ENCODE measurements at places on chromosomes 3 and 15.
A peak's percentile ranks its signal among the peaks of the same experiment; 100 is the strongest.

- DNase-seq: no peak
Measured at GRCh38 chr15:31477301-31477700, 150.7 kb downstream of the KLF13 start.

DNA sequence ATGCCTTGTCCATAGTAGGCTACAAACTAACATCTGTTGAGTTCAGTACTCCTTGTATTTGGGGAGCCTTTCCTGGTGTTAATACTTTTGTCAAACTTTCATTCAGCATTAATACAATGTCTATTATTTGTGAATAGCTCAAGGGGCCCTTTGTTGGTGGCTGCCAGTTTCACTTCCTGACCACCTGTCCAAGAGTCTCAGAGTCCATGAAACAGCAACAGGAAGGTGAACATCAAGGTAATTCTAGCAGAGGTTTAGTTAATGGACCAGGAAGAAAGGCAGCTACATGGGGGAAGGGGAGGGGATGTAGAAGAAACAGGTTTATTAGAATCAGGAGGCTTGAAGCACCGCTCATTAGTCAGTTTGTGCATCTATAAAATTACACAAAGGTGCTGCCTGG lies 386.9 kb downstream of the PDCD6IP start:
- DNase-seq: no peak

DNA sequence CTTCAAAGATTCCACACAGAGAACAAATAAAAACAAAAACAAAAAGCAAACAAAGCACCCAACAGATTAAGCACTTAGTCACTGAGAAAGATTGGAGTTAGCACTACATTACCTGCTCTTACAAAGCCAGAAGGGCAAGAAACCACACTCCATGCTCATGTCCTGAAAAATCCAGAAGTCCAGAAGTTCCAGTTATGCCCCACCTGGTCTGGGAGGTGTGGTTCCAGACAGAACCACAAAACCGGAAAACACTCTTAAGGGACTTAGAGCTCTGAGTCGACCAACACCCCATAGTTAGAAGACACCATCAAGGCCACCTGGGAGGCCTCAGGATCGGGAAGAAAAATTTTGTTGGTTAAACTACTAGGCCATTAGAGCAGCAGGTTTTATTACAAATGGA lies 88.9 kb downstream of the TNIK start:
- DNase-seq: no peak

- DNase-seq: peak; percentile 84
Measured at GRCh38 chr3:9399746-9400145, 2.3 kb downstream of the SETD5 start.

DNA sequence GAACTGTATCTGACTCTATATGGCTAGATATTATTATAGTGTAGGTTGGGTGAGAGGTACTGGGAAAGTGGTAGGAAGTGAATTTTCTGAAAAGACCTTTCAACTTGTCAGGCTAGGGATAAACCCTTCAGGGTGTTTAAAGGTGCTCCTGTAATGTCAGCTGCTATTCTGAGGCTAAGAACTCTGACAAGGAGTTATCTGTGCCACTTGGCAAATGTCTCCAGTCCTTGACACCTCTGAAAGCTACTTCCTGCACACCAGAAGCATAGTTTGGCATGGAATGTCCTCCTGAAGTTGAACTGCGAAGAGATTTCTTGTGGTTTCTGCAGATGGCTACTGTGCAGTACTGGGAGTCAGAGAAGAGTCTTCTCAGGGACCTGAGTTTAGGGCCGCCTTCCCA lies 194.3 kb downstream of the CDIN1 start:
- no peak for DNase-seq

DNA sequence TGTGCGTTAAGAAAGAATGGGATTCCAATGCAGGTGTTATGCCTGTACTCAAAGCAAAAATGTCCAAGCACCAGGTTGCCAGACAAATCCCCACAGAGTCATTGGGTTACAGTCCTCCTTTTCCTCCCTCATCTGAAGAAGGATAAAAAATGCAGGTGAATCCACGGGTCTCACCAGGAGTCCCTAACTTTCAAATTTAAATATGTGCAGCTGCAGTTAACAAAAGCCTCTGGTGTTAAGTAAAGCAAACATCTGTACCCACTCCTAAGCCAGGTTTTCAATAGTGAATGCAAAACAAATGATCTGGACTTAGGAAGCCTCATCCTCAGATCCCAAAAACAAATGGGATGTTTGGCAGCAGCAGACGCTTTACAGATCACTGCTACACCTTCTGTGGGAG lies 70.4 kb upstream of the SETMAR start:
- DNase-seq: no peak

DNA sequence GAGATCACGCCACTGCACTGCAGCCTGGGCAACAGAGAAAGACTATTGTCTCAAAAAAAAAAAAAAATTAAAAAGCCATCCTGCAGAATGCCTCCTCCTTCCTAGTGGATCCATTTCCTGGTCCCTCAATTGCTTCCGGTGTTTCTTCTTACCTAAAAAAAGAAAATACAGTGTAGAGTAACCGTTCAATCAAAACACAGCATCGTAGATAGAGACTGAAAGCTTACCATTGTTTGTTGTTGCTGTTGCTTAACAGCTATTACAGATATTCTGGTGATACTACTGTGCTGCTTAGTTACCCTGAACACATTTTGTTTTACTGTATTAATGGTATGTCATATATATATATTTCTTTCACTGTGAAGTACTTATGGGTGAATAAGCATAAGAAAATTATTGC lies 105.5 kb upstream of the LRRFIP2 start:
- DNase-seq: no peak

GRCh38 chr3:74661672-74662071 lies 47.2 kb upstream of the CNTN3 start:
- DNase-seq: no peak

DNA sequence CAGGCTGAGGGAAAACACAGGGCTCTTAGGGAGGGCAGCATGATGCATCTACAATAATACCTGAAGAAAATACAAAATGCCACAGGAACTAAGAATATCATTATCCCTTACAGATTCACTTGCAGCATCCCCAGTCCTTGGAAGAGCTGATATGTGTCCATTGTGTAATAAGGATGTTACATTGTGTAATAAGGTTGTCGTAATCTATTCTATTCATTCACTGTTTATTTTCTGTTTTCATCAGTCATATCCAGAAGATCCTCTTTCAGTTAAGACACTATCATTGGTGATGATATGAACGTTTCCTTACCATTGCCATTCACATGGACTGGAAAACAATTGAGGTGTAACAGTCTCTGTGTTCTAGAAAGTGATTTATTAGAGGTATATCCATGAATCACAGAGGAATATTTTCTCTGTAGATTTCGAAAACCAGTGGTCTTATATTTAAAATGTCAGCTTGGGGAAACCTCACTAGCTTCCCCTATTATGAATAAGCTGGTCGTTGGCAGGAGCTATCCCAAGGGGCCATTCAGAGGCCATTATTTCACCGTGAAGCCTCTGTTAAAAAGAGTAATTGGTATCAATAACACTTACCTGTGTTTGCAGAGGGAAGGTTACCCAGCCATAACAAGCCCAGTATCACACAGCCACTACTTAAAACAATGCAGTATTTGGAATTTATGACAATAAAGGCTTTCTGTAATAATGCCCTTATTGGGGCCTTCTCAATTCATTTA lies 241.1 kb downstream of the ZNF385D start:
- peak; percentile 51 for DNase-seq

GRCh38 chr3:157436583-157437291 lies at the start of gene PTX3:
Gene PTX3 (plus strand): TSS chr3:157436850. CDS start chr3:157436934, 84 bp downstream.
- peak; percentile 83 for DNase-seq

DNA sequence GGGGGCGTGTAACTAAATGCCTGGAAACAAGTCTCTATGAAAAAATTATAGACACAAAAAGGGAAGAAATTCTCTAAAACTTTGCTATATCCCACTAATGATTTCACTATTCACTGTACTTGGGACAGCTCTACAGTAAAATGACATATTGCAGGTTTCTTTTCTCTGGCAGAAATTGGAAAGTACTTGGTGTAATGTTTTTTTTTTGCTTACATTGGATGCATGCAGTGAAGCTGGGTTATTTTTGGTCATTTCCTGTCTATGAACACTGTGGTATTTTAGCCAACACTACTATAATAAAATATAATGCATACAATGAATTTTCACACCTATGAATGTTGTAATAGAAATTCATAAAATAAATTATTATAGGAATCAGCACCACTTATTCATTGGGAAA lies 109.7 kb downstream of the LRRC49 start:
- no peak for DNase-seq

DNA sequence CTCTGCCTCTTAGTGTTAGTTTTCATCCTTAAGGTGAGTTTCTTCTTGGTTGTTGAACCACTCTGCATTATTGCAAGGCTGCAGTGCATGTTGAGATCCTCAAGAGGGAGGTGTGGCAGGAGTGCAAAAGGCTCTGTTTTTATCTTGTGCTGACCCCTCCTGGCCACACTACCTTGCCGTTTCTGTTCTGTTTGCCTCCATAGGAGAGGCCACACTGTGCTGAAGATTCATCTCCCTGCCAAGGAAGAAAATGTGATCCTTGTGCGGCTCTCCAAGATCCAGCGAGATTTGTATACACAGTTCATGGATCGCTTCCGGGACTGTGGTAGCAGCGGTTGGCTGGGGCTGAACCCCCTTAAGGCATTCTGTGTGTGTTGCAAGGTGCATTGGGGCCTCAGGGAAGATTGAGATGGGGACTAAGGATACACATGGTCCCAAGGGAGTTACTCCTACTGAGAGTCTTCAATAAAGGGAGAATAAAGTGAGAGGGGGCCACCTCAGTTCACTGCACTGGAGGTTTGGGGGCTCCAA lies 33.0 kb upstream of the TEX264 start:
- peak; percentile 72 for DNase-seq

- DNase-seq: no peak
Measured at GRCh38 chr15:43958861-43959330, 132.1 kb downstream of the WDR76 start.

DNA sequence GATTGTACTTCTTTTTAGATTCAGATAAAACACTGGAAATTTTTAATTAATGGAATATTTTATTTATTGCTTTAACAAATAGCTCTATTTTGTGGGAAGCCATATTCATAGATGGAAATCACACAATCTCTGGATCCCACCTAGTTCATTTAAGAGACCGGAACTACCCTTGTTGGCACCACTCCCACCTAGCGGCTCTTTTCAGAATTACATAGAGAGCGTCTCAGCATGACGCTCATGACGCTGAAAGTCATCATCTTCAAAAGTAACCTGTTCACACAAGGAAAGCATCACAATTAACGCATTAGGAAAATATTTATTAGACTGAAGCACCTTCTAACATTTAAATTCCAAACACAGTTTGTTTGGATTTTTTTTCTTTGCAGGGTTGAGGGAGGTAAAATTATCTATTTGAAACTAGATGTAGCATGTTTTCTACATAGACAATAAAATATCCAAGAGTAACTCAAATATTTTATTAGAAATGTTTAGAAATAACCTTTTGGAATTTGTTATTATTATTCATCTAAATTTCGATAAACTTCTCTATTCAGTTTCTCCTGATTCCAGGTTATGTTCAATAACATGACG lies 214.9 kb upstream of the ARRDC4 start:
- DNase-seq: peak; percentile 69

DNA sequence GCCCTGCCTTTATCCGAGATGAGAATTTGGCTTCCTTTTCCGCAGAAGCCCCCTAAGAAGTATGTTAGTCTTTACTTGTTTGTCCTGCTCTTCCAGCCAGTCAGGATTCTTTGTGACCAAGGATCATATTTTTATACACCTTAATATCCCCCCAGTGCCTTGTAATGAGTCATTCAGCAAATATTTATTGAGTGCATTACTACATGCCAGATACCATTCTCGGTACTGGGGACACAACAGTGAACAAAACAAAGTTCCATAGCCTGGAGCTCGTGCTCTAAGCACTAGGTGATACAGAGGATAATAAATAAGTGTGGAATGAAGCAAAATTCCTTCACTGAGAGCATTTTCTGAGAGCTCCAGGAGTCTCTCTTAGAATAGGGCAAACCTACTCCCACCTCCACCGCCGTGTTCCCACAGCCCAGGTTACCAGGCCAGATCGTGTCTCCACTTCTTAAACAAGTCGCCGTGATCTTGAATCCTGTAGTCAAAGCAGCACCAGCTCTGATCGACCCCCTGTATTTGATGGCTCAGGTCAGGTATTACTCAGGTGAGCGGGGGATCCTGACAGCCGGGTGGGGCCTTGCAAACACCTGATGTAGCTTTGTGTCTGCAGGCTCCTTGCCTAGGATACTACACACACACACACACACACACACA lies 18.5 kb downstream of the TTC21A start:
- DNase-seq: no peak

DNA sequence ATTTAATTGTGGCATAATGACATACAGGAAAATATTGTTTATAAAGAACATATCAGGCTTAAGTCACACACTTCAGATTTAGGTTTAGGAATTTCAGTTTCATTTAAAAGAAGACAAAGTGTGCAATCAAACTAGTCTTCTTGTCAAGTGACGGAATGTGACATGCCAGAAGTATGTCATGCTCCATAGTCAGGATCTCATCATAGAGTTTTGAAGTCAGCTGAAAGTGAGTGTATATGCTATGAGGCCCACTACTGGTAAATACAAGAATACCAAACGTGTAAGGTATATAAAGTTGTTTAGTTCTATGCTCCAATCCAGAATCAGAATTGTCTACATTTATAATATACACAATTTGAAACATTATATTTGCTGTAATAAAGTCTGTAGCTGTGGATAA lies 988.4 kb downstream of the TBL1XR1 start:
- DNase-seq: no peak

DNA sequence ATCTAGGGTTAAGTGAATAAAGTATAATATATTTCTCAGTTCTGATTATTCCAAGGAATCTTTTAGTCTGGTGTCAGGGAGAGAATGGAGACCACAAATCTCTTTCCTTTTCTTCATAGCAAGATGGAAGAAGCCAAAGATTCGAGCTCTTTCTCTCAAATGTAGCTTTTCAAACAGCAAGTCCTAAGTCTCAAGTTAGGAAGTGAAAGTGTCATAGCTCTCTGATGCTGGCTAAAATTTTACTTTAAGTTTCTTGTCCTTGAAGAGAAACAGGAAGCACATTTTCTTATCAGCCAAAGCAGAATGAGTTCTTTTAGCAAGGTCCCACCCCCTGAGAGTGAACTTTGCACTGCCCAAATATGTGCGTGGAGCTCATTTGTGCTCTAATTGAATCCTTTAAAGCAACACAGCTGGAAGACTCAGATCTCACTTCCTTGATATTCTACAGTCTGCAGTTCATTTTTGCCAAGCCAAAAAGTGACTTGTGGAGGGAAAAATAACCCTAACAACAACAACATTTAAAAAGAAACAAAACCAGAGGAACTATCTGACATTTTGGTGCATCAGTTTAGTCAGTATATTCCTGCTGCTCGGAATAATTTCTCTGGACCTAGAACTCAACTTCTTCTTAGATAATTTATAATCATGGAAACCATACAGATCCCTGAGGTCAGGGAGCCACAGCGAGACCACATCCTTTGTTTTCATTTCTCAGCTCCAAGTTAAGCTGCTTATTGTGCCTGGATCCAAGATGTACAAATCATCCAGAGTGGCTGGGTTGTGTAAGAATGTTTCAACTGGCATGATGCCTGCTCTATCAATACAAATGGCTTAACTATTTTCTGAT lies 238.7 kb upstream of the P2RY1 start:
- DNase-seq: peak; percentile 61

- peak; percentile 15 for DNase-seq
Measured at GRCh38 chr3:100125161-100125938, 11.0 kb upstream of the FILIP1L start.
